ENCODE measurements at places on chromosomes 6 and 20.

- DNase-seq, result no peak
Observed at GRCh38 chr6:54467384-54467783, 159.1 kb downstream of the TINAG start.

- peak; percentile 61 for DNase-seq
Observed at GRCh38 chr20:61692479-61692878, 373.2 kb downstream of the TAF4 start.

- DNase-seq, result no peak
Observed at GRCh38 chr20:8400486-8400885, 268.4 kb downstream of the PLCB1 start.

- DNase-seq, result peak; percentile 24
Observed at GRCh38 chr20:57266291-57267157, at the start of gene BMP7. Gene BMP7, minus strand, starts transcription at chr20:57266641. Its CDS starts 519 bp downstream, at chr20:57266122.

- no peak for DNase-seq
Observed at GRCh38 chr6:40733770-40734396, 146.7 kb upstream of the LRFN2 start.

DNA sequence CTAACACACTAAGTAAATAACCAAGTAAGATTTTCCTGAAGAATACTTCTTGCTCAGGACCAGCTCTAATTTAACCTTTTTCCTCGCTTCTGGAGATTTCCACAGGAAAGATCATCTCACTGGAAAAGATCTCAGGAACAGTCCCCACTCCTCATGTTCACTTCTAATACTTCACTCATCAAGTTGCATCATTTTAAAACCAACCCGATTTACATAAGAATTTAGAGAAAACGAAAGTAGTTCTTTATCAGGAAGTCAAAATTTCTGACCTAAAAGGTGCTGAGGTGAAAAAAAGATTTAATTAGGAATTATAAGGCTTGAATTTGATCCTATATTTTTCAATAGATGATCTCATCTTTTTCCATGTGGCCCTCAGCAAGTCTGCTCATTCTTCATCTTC is 46.6 kb upstream of the PKHD1 start:
- DNase-seq, result no peak

DNA sequence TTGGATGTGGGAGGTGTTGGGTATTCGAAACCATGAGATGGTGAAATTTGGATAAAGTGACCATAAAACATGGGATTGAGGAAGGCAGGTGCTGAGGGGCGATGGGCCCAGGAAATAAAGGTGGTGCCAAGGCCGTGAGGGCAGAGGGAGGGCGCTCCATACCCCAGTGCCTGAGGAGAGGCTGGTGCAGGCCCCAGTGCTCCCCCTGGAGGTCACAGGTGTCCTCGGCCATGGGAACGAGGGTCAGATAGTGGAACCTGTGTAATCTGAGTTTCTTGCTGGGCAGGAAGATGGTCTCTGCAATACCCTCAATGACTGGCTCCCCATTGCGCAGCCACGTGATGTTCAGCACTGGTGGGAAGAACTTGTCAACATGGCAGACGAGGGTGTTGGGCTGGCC is 16.2 kb downstream of the HLA-DPB1 start:
- no peak for DNase-seq

GRCh38 chr6:160060920-160061447 is 60.6 kb upstream of the SLC22A1 start:
- DNase-seq, result no peak

- DNase-seq, result no peak
Observed at GRCh38 chr6:157380458-157380778, 572 bp upstream of the ZDHHC14 start.

GRCh38 chr6:78110641-78111040 is 457.8 kb downstream of the MEI4 start:
- DNase-seq, result no peak

GRCh38 chr20:45370571-45371160 is 7.5 kb downstream of the TP53TG5 start:
- no peak for DNase-seq

DNA sequence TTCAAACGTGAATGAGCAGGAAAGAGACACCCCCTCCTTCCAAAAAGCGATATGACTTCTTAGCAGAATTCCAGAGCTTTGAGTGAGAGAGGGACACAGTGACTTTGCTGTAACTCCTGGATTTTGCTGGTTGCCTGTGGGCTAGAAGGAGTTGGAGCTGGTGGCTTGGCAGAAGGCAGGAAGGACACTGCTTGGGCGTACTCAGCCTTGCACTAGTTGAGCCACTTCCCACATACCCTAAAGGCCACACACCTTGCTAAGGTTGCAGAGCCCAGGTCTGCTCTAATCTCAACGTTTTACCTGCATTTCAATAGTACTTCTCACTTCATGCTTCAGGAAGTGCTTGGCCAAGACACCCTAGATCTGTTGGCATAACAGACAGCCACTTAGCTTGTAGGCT is 30.6 kb downstream of the RAB22A start:
- no peak for DNase-seq

- no peak for DNase-seq
Observed at GRCh38 chr6:130827247-130828149, at the start of gene SMLR1. Gene SMLR1, plus strand, starts transcription at chr6:130827406. Its CDS starts 8 bp downstream, at chr6:130827414.

DNA sequence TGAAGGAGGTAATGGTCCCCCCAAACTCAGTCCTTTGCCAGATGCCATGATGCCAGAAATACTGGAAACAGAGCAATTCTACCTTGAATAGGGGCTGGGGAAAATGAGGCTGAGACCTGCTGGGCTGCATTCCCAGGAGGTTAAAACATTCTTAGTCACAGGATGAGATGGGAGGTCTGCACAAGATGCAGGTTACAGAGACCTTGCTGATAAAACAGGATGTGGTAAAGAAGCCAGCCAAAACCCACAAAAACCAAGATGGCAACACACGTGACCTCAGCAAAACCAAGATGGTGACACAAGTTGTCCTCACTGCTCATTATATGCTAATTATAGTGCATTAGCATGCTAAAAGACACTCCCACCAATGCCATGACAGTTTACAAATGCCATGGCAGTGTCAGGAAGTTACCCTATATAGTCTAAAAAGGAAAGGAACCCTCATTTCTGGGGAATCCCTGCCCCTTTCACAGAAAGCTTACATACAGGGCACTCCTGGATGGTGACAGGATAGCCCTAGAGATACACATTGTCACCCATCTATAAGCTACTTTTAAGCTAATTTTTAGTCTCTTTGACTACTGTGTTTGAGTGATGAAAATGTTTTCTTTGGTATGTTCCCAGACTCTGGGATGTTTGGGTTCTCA is 979.7 kb downstream of the TBC1D32 start:
- no peak for DNase-seq

- DNase-seq, result no peak
Observed at GRCh38 chr20:59947376-59947775, 7.2 kb downstream of the FAM217B start.

DNA sequence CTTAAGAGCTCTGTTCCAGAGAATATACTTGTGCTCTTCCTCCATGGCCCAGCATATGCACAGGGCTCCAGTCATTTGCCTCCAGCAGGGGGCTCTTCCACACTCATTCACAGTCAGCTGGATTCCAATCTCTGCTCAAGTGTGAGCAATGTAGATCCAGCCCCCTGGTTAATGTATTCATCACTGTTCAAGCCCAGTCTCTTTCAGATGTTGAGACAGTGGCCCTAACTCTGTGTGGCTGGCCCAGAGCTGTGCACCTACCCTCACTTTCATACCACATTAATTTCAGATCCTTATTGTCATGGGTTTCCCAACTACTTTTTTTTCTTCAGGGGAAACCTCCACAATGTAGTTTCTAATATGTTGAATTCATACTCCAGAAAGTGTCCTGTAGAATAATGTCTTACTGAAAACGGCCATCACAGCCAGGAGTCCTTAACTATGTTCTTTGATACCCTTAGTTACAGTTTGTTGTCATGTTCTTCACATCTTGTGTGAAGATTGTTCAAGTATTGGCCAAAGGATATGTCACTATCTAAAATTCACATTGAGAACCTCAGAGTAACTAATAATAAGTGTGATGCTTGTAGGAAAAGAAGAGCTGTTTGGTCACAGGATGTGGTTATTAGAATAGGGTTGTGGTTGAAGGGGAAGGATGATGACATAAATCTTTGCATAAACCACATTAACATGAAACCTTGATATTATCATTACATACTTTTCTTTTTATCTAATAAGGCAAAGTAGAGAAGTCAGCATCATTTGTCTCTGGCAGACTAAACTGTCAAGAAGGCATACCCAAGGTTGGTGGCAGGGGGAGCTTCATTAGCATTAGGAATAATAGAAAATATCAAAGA is 14.4 kb upstream of the HLA-DQA1 start:
- peak; percentile 21 for DNase-seq

DNA sequence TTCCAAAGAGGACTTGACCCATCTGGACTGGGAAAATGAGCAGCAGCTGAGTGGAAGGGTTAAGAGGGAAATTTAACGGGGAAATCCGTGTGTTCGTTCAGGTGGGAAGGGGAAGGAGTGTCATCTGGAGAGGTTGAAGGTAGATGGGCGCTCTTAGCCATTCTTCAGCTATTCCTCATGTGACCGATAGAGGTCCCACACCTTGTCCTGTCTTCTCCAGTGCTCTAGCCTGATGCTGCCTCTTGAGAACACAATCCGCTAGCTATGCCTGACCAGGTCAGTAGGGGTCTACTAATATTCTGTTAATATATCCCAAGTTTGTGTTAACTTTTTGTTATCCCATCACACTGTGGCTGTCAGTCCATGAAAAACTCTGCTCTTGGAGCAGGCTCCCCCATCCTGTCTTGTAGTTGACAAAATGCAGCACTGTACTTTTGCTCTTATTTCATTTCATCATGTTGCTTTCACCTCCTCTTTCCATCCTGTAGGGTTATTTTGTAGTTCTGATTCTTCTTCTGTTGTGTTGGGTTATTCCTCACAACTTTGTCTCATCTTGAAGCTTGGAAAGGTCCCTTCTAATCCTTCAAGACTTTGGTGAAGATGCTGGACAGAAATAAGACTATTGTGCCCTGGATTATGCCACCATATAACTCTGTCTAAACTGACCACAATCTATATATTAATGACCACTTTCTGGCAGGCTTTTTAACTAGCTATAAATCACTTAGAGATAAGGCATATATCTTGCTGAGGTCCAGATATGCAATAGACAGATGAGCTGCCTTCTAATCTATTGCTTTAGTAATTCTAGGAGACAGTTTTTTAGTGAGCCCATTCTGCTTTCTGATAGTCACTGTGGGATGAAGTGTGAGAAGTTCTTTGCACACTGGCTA is 123.4 kb upstream of the SUPT3H start:
- no peak for DNase-seq

DNA sequence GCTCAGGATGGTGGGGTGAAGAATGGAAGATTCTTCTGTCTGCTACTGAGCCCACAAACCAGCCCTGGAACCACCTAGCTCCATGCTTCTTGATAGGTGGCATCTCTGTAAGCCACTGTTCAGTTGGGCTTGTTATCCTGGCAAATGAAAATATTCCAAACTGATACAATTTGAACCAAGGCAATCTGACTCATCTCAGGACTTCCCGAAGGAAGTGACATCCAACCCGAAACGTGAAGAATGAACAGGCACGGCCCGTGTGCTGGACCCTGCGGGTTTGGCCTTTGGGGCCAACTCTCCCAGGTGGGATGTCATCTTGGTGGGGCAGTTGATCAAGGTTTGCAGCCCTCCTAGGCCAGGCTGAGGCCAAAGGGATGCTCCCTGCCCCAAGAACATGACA is 160.3 kb downstream of the PREX1 start:
- DNase-seq, result no peak

Data from GM03348 (cell line).